GM23338 (cell line): ENCODE measurements at places on chromosomes 3 and 15. TPM values are rescaled to one million over a fixed set of nuclear protein-coding genes. Genes with fewer than 3 reads are reported as not detected.
A peak's percentile ranks its signal among the peaks of the same experiment; 100 is the strongest.

- no peak overlapping the region for H3K4me3 ChIP-seq
- no peak for DNase-seq
- no peaks in the 10 kb centered on the region for H3K27me3 ChIP-seq
- no peaks in the 10 kb centered on the region for H3K36me3 ChIP-seq
- no peak overlapping the region for H3K27ac ChIP-seq
Measured at GRCh38 chr3:111352585-111352984, 189.4 kb upstream of the CD96 start.

- H3K27ac ChIP-seq, result no peak overlapping the region
- no peaks in the 10 kb centered on the region for H3K36me3 ChIP-seq
- peaks cover 22% of the 10 kb centered on the region for H3K4me1 ChIP-seq
- H3K4me3 ChIP-seq, result no peak overlapping the region
Measured at GRCh38 chr3:65856907-65857306, 181.8 kb downstream of the MAGI1 start.

DNA sequence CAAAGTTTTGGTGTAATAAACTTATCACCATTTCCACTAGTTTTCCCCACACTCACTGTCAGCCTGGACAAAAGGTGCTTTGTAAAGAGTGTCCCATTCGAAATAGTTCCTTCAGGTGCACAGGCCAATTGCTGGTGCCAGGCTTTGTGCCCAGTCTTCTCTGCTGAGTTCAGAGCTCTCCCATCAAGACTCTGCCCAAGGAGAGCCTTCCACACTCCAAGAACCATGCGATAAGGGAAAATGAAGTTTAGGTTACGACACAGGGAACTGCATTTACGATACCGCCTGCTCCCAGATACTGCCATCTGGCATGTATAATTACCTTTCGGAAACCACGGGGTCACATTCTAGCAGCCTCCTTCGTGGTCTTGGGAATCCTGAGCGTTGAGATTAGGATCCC lies 379.6 kb downstream of the MECOM start:
- H3K4me1 ChIP-seq, result peaks cover 17% of the 10 kb centered on the region
- H3K36me3 ChIP-seq, result no peaks in the 10 kb centered on the region
- no peak overlapping the region for H3K27ac ChIP-seq
- DNase-seq, result no peak

DNA sequence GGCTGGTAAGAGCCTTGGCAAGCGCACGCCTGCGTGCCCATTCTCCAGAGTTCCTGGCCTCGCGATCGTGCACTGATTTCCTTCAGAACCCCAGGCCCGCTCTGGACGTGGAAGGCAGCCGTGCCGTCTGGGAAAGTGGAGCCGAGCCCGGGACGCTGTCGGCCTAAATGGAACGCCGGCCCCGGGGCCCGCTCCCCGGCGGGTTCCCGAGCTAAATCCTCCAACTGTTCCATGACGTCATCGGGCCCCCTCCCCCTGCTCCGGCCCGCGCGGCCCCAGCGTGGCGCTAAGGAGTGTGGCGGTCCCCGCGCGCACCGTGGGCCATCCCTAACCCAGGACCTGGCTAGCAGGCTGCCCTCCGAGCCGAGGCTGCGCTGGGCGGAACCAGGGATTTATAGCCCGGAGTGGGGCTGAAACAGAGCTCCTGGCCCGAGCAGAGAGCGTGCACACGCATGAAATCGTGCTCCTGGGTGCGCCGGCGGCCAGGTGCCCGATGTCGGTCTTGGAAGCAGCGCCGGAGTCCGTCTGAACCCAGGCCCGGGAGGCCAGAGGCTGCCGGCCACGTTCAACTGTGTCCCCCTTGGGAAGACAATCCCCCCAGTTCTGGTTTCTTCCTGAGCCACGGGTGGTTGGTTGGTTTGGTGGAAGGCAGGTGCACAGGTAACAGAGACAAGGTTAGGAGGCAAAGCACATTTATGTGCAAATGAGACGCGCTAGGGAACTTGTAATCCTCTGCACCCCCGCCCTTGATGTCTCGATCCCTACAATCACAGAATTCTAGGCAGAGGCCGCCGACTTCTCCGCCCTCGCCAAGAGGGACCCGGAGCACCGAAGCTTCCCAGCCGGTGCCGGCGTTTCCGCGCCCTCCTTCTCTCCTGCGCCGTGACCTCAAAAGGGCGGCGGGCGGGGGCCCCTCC lies 84.9 kb upstream of the ETV5 start:
- DNase-seq, result peak; percentile 84
- H3K4me1 ChIP-seq, result peaks cover 12% of the 10 kb centered on the region
- H3K36me3 ChIP-seq, result no peaks in the 10 kb centered on the region

DNA sequence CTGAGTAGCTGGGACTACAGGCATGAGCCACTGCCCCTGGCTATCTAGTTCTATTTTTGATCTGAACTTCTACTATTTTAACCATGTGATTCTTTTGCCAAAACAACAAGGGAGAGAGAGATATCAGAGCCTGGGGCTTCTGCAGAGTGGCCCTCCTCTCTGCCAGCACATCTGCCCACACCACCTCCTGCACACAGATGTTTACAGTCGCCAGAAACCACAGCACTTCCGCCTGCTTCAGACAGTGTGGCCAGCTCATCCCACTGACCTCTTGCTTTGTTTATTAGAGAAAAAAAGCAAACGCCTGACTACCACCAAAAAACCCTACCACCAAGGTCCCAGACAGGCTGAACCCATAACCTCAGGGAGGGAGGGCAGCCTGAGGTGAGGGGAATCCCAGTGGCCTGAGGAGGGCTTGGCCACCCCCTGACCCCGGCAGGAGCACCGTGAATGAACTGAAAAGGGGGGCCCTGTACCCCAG lies 85.9 kb upstream of the ABHD2 start:
- H3K4me3 ChIP-seq, result no peak overlapping the region
- peaks cover 60% of the 10 kb centered on the region for H3K4me1 ChIP-seq
- H3K27ac ChIP-seq, result no peak overlapping the region
- no peaks in the 10 kb centered on the region for H3K36me3 ChIP-seq

DNA sequence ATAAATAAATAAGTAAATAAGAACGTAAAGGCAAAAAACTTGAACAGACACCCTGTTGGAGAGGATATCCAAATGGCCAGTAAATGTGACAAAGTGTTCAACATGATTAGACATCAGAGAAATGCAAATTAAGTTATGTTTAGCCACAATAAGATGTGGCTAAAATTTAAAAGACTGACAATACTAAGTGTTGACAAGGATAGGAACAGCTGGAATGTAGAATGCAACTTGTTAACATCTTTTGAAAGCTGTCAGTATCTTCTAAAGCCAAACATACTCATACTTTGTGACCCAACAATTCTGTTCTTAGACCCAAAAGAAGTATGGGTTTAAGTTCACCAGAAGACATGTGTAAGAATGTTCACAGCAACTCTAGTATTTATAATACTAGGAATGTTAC lies 197.1 kb downstream of the ITPR1 start:
- no peaks in the 10 kb centered on the region for H3K27me3 ChIP-seq
- no peaks in the 10 kb centered on the region; the same call in 1 of the 2 replicates for H3K36me3 ChIP-seq
- DNase-seq, result no peak
- peaks cover 4% of the 10 kb centered on the region; the same call in 1 of the 2 replicates for H3K4me1 ChIP-seq
- H3K27ac ChIP-seq, result no peak overlapping the region
- H3K4me3 ChIP-seq, result no peak overlapping the region

- 0 out of 2 replicates have a peak, but pooled peaks cover 4% of the 10 kb centered on the region for H3K4me1 ChIP-seq
- no peak overlapping the region for H3K4me3 ChIP-seq
- H3K36me3 ChIP-seq, result no peaks in the 10 kb centered on the region
- H3K27ac ChIP-seq, result peak overlapping the region; percentile 28; the same call in 1 of the 2 replicates
- no peaks in the 10 kb centered on the region for H3K27me3 ChIP-seq
Measured at GRCh38 chr3:195410546-195410945, 32.3 kb downstream of the ACAP2 start.

DNA sequence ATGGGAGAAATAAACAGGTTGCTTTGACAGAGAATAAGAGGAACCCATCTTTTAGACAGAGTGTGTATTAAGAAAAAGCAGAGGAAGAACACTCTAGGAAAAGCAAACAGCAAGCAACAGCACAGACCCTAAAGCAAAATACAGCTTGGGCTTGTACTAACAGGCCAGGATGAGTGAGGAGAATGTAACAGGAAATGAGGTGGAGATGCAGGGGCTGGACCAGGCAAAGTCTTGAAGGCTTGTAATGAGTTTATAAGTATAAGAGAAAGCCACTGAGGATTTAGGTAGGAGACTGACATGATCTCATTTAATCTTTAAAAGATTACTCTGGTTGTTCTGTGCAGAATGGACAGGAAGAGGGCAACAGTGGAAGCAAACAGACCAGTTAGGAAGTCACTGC lies 4.9 kb downstream of the UBR1 start:
- H3K27ac ChIP-seq, result no peak overlapping the region
- H3K27me3 ChIP-seq, result no peaks in the 10 kb centered on the region
- no peaks in the 10 kb centered on the region for H3K36me3 ChIP-seq
- H3K4me3 ChIP-seq, result no peak overlapping the region
- peaks cover 5% of the 10 kb centered on the region for H3K4me1 ChIP-seq

DNA sequence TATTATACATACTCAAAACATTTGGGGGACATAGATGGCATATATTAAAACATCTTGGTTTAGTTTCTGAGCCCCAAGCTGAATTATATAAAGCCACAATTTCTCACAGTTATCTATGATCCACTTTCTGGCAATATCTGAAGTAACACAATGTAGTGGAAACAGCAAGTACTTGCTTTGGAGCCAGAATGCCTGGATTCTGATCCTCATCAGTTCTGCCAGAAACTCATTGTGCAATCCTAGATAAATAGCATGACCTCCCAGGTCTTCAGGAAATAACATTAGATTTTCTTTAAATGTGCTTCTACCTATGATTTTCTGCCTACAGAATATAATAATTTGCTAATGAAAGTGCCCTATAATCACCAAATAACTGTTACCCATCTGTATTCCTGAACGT lies 544.9 kb downstream of the NAALADL2 start:
- H3K4me3 ChIP-seq, result no peak overlapping the region
- DNase-seq, result no peak
- no peak overlapping the region for H3K27ac ChIP-seq
- H3K4me1 ChIP-seq, result peaks cover 2% of the 10 kb centered on the region; the same call in 1 of the 2 replicates
- H3K36me3 ChIP-seq, result no peaks in the 10 kb centered on the region

DNA sequence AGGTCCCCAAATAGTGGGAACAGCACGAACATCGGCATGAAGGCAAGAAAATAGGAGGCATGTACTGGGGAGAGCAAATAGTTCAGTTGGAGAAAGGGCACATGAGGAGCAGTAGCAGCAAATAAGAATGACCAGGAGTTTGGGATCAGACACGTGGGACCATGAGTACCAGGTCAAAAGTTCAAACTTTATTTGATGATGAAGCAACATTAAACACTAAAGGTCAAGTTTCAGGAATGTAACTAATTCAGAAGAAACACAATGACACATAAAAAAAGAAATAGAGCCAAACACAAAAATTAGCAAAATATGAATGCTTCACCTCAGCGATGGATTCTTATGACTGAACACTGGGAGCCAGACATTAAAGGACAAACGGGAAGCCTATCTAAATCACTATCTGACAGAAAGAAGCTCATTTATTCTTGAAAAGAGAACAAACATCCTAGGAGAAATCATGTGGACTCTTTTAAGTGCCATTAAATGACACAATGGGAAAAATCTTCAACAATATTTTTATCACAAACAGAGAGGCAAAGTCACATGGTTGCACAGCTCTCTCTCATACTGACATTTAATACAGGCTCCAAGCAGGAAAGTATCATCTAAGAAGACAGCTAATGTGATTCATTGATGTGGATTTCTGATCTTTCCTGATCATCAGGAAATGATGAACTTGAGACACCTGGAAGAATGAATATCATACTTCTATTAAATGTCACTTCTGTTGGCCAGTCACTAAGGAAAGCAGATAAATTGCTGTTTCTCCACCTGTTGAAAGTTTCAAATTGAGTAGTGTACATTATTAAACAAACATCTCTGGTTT lies 216.9 kb upstream of the THBS1 start:
- H3K27ac ChIP-seq, result no peak overlapping the region
- no peaks in the 10 kb centered on the region for H3K36me3 ChIP-seq
- no peaks in the 10 kb centered on the region for H3K27me3 ChIP-seq
- DNase-seq, result no peak
- H3K4me1 ChIP-seq, result 0 out of 2 replicates have a peak, but pooled peaks cover 2% of the 10 kb centered on the region
- H3K4me3 ChIP-seq, result no peak overlapping the region

- H3K27me3 ChIP-seq, result no peaks in the 10 kb centered on the region
- no peaks in the 10 kb centered on the region for H3K36me3 ChIP-seq
- no peak for DNase-seq
- H3K4me1 ChIP-seq, result peaks cover under 1% of the 10 kb centered on the region; the same call in 1 of the 2 replicates
Measured at GRCh38 chr3:173008978-173009377, 132.1 kb downstream of the SPATA16 start.

DNA sequence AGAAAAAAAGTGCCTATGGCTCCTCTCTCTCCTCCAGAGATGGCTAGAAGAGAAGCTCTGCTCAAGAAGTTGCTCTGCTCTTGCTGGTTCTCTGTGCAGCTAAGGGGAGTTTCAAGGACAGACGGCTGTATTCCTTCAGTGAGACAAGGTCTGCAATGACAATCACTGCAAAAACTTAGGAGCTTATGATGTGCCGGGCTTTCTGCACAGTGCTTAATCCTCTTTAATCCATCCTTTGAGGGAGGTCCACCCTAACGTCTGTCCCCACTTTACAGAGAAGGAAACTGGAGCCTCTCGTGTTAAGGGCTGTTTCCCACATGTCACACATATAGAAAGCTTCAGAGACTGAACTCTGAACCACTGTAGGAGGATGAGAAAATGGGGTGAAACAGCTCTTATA lies 260.6 kb downstream of the MEX3B start:
- no peak overlapping the region for H3K4me3 ChIP-seq
- no peaks in the 10 kb centered on the region for H3K27me3 ChIP-seq
- H3K27ac ChIP-seq, result no peak overlapping the region
- DNase-seq, result no peak

DNA sequence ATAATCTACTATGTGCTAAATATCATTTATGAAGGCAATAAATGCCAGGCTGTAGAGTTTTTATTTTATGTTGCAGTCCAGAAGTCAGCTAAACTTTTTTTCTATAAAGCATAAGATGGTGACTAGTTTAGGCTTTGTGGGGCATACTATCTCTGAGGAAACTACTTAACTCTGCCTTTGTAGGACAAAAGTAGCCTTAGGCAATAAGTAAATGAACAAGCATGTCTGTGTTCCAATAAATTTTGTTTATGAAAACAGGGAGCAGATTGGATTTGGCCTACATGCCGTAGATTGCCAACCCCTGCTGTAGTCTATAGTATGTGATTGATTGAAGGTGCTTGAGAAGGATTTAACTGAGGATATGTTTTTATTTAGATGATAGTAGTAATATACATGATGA lies 502.5 kb upstream of the NAALADL2 start:
- no peak for DNase-seq
- no peaks in the 10 kb centered on the region for H3K27me3 ChIP-seq
- no peaks in the 10 kb centered on the region for H3K36me3 ChIP-seq

GRCh38 chr15:89907289-89907688 lies 5.5 kb downstream of the ARPIN start:
- no peak overlapping the region for H3K27ac ChIP-seq
- H3K27me3 ChIP-seq, result peaks cover 12% of the 10 kb centered on the region
- DNase-seq, result no peak
- H3K4me1 ChIP-seq, result no peaks in the 10 kb centered on the region; the same call in 1 of the 2 replicates
- H3K36me3 ChIP-seq, result no peaks in the 10 kb centered on the region
- H3K4me3 ChIP-seq, result no peak overlapping the region

- H3K27me3 ChIP-seq, result peaks cover 37% of the 10 kb centered on the region
- no peak for DNase-seq
- H3K4me1 ChIP-seq, result peaks cover 7% of the 10 kb centered on the region; the same call in 1 of the 2 replicates
- H3K27ac ChIP-seq, result no peak overlapping the region
- H3K36me3 ChIP-seq, result no peaks in the 10 kb centered on the region
Measured at GRCh38 chr3:113537155-113537554, 4.8 kb downstream of the SIDT1 start.

The ZNF654 gene
- 7.5 and 9.9 TPM in 2 replicates for total RNA-seq

The PLCB2 gene
- total RNA-seq, result 8.5 and 13.8 TPM in 2 replicates

The WDR93 gene
- total RNA-seq, result 0.14 TPM in 1 of 2 replicates, not detected in the other

The FLNB gene
- total RNA-seq, result 155 and 179 TPM in 2 replicates

The UQCC5 gene
- 1.6 and 2.6 TPM in 2 replicates for total RNA-seq

The GUCA1C gene
- not detected in 2 replicates for total RNA-seq

The LEKR1 gene
- total RNA-seq, result not detected in 2 replicates
